ENCODE measurements at places on chromosomes 7 and 10.

GRCh38 chr10:78779339-78779955 lies 289.3 kb upstream of the ZMIZ1 start:
- DNase-seq = no peak

DNA sequence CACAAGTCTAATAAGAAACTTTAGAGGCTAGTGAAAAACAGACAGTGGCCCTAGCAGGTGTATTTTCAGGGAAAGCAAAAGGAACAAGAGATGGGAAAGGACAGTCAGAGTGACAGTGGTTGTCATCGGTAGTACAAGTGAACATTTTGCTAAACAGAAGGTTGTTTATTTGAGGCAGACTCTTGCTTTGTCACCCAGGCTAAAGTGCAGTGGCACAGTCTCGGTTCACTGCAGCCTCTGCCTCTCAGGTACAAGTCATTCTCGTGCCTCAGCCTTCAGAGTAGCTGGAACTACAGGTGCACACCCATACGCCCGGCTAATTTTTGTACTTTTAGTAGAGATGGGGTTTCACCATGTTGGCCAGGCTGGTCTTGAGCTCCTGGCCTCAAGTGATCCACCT lies 195.8 kb downstream of the RELN start:
- no peak for DNase-seq

- no peak for DNase-seq
Measured at GRCh38 chr7:114419441-114420272, 5.0 kb downstream of the FOXP2 start.

- DNase-seq = no peak
Measured at GRCh38 chr10:28631896-28632583, 45.3 kb upstream of the BAMBI start.
